Esophagus mucosa (tissue), 1 donor: ENCODE measurements at places on chromosomes 1 and 21.

DNA sequence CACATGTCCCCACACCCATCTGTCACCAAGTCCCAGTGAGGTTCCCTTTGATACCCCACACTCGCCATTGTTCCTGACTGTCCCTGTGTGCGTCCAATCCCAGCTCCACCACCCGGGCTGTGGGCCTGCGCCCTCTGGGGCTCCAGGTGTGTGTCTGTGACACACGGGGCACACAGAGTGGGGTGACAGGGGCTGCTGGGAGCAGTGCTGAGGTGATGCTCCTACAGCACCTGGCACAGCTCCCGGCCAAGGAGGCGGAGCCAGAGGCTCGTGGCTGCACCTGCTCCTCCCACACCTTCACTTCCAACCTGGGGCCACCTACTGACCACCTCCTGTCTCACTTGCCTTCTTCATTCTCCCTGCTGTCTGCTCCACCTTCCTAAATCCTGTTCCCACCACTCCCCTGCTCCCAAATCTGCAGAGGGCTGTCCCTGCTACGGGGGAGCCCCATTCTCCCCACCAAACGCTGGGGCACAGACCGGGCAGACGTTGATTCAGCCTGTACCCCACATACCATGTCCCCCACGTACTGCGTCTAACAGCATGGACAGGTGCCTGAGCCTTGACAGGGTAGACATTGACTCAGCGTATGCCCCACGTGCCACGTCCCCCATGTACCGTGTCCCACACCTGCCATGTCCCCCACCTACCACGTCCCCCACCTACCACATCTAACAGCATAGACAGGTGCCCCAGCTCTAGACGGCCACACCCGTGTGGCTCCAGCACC is 16.4 kb downstream of the WDR4 start:
- peak; percentile 80 for ATAC-seq

GRCh38 chr1:231420959-231421545 is 1.0 kb downstream of the EGLN1 start:
- peak; percentile 0 for ATAC-seq

DNA sequence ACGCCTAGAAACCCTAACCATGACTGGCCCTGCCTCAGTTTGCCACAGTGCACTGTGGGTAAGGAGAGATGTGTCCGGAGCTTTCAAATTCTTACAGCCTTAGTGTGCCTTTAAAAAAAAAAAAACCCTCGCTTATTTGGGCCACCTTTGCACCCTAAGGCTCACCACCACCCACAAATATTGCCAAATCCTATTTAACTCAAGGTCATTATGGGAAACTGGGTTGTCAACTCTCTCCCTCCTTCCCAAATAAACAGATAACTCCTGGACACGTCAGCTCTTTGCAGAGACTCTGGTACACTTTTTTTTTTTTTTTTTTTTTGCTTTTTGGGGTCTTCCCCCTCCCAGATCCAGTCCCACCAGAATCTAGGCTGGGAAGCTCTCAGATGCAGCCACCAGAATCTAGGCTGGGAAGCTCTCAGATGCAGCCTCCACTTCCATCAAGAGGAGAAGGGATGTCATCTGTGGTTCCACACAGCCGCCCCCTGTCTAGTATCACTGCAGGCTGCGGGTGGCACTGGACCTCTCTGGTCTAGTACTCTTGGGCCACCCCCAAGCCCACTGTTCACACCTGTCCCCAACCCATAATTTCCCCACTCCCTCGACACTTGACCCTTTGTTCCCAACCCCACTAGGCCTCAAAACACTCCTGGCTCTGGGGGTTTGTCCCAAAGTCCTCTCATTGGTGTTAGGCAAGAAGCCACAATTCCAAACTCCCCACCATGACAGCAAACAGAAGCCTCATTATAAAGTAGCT is 3.4 kb downstream of the DHRS3 start:
- ATAC-seq, result no peak

DNA sequence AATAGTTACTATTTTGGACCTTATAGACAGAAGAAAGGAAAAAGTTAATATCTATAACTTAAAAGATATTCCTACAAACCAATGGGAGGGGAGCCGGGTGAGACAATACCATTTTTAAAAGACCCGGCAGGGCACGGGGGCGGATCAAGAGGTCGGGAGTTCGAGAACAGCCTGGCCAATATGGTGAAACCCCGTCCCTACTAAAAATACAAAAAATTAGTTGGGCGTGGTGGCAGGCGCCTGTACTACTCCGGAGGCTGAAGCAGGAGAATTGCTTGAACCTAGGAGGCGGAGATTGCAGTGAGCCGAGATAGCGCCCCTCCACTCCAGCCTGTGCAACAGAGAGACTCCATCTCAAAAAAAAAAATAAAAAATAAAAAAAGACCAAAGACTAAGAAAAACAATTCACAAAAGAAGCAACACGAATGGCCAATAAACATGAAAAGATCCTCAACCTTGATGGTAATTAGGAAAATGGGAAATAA is 1.2 kb upstream of the PSMB2 start:
- no peak for ATAC-seq

- ATAC-seq, result no peak
Measured at GRCh38 chr1:179816196-179816960, 61.2 kb downstream of the TOR1AIP2 start.

DNA sequence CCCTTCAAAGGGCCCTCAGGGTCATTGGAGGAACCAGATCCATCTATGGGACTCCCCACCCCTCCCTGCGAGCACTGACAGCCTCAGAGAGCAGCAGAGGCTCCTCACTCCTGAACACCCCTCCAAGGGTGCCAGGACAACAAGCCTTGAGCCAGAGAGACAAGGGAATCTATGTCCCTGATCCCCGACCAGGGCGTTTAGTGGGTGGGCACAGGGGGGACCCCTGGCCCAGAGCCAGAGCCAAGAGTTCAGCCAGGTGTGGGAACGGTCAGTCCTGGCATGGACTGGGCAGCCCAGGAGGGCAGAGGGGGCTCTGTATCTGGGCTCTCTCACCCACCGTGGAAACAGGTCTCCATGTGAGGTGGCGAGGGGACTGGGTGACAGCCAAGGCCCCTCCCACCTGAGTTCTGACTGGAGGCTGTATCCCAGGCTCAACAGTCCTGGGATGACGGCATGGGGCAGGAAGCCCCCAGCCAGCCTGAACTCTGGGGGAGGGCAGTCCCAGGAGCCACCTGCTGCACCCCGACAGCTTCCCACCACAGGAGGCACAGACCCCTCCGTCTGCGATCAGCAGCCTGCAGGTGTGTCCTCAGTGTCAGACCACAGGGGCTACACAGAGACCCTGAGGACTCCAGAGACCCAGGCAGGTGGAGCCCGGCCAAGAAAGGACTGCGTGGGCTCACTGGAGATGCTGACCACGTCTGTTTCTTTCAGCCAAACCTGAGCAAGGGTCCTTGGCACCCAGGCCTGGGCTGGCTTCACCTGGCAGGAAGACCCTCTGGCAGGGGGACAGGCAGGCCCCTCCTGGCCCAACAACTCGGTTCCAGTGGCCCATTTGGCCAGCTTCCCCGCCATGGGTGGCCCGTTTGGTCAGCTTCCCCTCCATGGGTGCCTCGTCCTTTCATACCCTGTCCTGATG is 11.2 kb upstream of the SRARP start:
- ATAC-seq, result no peak

GRCh38 chr1:208107425-208108212 is 136.6 kb downstream of the PLXNA2 start:
- ATAC-seq, result peak; percentile 83
